IPS-NIHi11 (cell line): ENCODE measurements at places on chromosomes 5 and 9.

GRCh38 chr5:84378420-84378819, 6.3 kb downstream of the EDIL3 start:
- no peak for DNase-seq

DNA sequence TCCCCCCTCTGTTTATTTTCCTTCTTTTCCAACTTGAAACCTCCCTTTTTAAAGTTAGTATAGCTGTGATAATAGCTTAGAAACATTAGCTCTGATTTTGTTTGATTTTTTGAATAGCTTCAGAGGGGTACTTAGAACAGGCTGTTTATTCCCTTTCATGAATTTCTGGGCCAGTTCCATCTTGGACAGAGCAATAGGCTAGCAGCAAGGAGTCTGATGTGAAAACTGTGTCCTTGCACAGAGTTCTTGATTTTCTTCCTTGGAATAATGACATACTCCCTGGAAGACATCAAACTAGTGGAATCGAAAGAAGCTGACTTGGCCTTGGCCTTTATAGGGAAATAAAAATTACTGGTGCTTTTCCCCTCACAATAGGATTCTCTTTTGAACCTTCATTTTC, 32.9 kb downstream of the NTRK2 start:
- DNase-seq = no peak

- DNase-seq = peak; percentile 11
Observed at GRCh38 chr9:14273696-14274121, 40.2 kb downstream of the NFIB start.

DNA sequence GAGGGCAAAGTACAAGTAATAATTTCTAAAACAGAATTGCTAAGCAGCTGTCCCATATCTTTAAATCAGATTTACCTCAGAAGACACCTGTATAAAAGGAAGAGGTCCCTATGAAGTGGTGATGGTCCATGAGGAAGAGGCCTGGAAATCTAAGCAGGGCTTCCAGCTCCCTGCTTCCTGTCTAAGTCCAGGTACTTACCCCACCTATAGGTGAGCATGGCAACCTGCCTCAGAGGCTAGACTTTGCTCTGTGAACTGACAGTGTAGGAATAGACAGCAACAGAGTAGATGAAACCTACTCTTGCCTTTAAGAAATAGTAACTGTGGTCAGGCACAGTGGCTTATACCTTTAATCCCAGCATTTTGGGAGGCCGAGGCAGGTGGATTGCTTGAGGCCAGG, 55.8 kb upstream of the ARRDC3 start:
- DNase-seq = peak; percentile 56

DNA sequence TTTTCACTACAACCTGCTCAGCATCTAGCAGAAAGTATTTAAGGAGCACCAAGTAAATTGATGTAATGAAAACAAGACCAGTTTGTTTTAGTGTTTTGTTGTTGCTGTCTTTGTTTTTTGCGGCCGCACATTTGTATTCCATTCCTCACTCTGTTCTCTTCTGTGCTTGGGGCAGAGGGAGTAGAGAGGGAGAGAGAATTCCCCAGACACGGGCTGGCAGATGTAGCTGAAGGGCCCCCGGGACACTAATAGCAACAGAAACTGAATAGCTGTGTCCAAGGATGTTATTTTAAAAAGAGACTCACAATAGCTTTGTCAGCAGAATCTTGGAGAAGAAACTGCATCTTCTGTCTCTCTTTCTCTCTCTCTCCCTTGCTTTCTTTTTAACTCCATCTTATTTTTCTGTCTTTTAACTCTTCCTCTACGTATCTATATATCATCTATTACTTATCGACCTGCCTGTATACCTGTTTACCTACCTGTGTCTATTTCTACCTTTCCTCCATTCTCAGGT, 145.3 kb downstream of the PAPPA start:
- no peak for DNase-seq

DNA sequence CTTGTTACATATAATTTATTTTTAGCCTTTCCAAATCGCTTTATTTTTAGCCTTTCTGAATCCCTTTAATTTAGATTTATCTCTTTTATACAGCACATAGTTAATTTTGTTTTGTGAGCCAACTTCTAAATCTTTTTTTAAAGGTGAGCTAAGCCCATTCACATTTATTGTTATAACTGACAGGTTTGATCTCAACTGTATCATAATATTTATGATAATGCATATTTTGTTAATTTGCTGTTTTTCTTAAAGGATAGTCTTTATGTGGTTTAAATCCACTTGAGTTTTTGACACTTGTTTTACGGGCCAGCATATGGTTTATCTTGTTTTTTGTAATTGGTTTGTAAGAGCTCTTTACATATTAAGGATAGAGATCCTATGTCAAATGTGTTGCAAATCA, 177.8 kb upstream of the SMIM23 start:
- no peak for DNase-seq

- no peak for DNase-seq
Observed at GRCh38 chr5:33824516-33825195, 67.1 kb downstream of the ADAMTS12 start.

GRCh38 chr9:75979362-75979761, 88.9 kb downstream of the PCSK5 start:
- peak; percentile 41 for DNase-seq

DNA sequence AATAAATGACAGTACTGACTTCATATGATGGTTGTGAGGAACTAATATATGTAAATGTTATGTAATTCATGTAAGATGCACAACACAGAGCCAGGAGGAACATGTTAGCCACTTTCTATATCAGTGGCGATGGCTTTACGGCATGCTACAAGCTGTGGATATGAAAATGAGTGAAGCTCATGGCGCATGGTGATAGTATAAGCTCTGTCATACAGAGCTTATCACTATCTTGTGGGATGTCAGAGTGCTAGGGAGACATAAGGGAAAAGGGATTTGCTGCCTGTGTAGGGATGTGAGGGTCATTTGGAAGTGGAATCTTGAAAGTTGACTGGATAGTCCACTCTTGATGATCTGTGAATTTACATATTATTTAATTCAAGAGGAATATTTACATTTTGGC, 13.6 kb downstream of the CPEB4 start:
- no peak for DNase-seq

DNA sequence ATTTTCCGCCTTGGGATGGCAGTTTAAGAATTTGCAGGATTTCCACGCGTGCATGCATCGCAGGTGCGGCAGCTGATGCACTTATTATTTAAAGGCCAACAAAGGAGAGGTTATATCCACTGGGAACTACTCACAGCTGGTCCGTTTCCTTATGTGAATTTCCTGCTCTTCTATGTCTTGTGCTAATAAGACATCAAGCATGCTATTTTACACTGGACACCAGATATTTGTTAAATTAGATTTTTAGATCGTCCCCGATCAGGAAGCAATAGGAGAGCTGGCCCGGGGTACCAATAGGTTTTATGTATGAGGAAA, 476 bp upstream of the DTWD2 start:
- DNase-seq = no peak

- DNase-seq = no peak
Observed at GRCh38 chr5:158423623-158424200, 564.8 kb upstream of the CLINT1 start.

DNA sequence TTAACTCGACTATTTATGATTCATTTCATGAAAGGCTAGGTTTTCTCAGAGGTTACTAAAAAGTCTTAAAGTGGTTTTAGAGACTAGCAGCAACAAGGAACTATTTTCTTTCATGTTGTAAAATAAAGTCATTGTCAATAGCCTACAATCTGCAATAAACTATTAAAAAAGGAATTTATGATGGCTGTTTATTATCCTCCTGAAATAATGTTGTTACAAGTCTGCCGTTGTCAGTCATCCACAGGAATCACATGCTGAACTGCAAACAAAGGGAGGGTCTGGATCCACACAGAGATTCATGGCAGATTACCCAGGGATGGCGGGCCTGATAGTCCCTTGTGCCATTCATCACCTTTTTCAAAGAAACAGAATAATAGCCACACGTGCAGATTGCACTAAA, 49.2 kb downstream of the TMEM174 start:
- no peak for DNase-seq

GRCh38 chr9:128729302-128729701, 5.4 kb upstream of the ZDHHC12 start:
- no peak for DNase-seq

DNA sequence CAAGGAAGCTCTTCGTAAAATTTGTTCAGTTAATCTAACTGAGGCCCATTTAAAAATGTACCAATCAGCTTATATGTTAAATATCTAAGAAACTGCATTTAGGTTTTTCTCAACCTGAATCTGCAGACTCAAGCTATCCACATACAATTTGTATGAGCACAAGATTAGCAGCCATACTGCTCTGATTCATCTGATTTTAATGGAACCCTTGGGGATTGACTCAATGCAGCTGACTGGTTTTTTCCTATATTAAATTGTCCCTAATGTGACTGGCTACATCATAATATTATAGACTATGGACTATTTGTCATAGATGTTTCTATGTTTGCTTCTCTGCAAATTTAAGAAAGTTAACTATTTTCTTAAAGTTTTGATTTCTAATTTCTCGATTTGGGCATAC, 451.0 kb upstream of the TUSC1 start:
- DNase-seq = no peak

- peak; percentile 34 for DNase-seq
Observed at GRCh38 chr5:65482736-65483545, 1.2 kb upstream of the ADAMTS6 start.

GRCh38 chr5:29963956-29964355, 1229.5 kb upstream of the CDH6 start:
- no peak for DNase-seq

DNA sequence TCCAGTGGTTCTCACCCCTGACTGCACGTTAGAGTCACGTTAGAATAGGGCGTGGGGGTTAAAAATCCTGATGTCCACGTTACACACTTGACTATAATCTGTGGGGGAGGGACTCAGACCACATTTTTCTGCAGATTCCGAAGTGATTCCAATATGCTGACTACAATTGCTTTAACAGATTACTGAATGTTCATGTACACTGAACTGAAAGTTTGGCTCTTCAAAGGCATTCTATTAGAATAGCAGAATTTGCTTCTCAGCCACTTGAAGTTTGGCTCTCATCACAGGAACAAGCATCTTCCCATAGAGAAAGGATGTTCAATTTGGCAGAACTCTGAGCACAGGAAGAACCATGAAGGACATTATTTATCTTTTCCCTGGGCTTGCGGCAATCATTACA, 84.5 kb downstream of the HAPLN1 start:
- DNase-seq = no peak
